Hippocampal formation (tissue), 2 donors: ENCODE measurements at places on chromosomes 6 and 20.

DNA sequence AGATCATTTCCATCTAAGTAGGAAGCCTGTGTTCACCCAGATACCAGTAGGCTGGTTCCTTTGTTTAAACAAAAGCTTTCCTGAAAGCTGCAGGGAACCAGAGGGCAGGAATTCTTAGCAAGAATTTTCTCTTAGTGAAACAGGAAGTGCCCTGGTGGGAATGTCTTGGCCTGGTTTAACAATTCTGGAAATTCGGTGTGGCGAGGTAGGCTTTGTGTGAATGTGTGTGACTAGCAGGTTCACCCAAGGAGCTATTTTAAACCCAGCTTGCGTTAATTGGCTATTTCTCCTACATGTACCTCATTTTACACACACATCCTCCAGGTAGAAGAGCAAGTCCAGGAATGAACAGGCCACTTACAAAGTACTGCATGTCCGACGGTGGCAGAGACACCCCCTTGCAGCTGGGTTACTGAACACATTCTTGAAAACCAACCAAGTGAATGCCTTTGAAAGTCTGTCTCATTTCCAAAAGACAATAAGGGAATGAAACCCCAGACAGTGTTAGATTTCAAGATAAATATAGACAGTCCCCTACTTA, 64.6 kb downstream of the GFOD1 start:
- no peak for DNase-seq

GRCh38 chr6:138229072-138229471, 10.8 kb upstream of the PBOV1 start:
- no peak for DNase-seq

DNA sequence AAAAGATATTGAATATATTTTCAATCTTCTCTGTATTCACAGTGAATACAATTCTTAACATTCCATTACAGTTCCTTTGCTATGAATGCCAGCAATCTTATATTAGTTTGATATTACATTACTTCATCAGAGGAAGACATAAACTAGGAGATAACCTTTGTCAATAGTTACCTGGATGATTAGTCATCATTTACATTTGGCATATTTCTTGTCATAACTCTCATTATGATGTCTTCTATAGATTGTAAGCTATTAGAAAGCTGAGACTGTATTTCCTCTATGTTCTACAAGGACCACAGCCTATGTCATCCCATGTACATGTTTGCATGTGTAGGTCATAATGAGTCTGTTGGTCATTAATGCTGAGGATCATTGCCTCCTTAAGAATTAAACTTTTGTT, 7.8 kb upstream of the PTPRK start:
- DNase-seq = no peak

DNA sequence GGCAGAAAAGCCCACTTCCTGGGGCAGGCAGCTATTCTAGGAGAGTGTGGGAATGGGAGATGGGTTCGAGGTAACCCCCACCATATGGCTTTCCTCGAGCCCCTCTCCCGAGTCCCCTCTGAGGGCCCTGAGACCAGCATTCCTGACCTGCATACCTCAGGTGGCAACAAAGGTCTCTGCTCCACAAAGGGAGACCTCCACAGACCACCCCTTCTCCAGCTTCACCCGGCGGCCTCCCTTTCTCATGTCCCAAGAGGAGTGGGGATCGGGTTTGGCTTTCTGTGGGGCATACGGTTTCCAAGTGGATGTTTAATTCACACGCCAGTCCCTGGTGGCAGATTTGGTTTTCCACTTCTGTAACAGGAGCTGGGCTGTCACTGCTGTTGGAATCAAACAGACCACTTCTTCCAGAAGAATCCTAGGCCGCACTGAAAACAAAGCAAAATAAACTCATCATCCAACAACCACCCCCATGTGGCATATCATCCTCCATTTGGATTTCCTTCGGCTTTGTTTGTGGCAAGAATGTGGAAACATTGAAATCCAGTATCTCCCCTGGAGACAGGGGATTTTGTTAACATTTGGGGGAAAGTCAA, 83.2 kb downstream of the DLL1 start:
- no peak for DNase-seq

DNA sequence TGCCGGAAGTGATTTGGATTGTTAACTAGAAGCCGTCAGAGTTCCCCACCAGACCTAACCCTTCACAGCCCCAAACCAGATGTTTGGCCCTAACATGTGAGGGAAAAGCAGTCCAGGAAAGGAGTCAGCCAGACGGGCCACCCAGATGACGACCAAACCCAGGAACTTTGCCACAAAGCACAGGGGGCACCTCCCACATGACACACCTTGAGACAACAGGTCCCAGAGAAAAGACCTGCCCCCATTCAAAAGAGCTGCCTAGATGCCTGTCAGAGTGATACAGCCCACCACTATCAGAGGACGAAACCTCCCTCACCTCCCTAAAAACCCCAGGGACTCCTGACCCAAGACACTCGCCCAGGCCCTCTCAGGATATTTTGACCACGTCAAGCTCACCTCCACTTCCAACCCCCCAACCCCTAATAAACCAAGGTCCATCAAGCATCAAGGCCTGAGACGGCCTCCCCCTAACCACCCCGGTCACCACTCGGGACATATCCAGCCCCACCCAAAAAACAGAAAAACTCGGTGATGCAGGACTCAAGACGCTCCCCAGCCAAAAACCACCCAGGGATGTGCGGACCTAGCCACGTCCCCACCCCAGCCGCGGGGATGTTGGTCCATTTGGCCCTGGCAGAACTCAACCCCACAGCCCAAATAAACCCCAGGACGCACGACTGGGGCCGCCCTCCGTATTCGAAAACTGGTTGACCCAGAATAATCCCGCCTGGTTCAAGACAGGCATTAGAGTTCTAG, 662 bp downstream of the ZNF343 start:
- DNase-seq = no peak

DNA sequence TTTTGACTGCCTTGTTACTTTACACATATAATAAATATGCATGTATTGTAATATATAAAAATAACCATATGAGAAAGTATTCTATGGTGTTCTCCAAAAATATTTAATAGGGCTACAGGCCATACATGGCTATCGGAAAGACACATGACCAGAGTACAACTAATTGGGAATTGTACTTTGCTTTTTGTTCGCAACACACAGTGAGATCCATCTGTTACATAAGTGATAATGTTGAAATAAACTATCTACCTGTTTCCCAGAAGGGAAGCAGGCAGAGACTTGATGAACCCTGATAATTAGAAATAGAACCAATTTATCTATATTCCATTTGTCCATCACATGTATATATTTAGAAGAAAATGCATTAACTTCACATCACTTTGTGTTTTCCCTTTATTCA, 344.0 kb upstream of the PLCB4 start:
- no peak for DNase-seq

DNA sequence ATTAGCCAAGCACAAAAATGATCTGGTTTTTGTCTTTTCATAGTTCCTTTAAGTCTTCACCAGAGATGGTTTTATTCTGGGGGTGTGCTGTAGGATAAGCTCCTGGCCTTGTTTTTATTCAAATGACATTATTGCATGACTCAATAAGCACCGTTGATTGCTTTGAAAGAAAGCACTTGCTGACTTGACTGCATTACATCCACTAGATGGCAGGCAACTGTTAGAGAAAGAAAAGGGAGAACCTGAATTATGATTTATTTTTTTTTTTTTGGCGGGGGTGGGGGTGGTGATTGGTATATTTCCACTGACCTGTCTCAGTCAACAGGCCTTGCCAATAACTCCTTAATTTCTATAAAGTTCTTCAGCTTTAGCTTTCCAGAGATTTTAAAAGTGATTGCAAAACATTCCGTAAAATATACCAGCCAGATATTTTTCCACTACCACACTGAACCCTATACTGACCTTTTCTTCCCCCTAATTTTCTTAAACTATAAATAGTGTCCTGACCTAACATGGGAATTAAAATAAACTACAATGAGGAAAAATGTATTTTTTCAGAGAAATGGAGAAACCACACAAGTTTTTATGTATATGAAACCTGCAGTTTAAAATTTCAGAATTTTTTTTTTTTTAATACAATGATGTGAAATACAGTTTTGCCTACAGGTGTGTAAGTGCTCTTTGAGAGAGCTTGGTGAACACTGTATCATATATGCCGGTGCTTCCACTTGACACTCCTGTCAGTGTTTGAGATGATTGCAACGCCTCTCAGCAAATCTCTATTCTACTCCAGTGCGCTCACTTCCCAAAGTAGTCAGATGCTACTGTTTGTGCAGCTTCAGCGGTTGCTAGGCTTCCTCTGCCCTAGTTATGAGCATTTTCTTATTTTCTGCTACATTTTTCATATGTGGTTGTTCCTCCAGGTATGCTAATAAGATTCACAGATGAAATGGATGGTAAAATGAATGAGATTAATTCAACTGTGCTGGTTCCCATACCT, 274.3 kb downstream of the CD109 start:
- no peak for DNase-seq

DNA sequence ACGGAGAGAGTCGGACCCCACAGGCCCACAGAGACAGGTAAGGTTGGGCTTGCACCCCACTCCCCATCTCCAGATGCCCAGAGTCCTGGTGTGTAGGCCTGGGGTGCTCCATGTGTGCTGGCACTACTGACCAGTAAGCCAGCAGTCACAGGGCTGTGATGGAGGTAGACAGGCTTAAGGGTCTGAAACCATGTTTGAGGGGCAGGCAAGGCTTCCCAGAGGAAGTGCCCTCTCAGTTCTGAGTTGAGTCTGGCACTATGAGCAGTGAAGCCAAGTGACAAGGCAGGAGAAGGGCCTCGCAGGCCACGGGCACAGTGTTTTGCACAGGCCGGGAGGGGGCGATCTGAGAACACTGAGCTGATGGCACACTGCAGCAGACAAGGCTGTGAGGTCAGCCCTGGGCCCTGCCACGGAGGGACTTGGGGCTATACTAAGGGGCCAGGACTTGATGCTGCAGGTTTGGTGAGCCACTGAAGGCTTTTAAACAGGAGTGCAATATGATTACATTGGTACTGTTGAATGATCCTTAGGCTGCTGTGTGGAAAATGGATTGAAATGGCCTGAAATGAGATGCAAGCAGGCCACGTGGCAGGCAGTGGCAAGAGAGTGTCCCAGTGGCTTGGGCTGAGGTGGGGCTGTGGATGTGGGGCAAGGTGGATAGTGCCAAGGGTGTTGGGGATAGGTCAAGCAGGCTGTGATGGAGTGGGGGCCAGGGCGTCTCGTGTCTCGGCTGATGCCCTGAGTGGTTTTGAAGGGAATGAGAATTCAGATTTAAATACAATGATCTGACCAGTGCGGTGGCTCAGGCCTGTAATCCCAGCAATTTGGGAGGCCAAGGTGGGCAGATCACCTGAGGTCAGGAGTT, 20.3 kb downstream of the TTBK1 start:
- DNase-seq = no peak

GRCh38 chr6:136371959-136372358, 82.3 kb upstream of the BCLAF1 start:
- no peak for DNase-seq

GRCh38 chr6:104381907-104382306, 477.8 kb downstream of the HACE1 start:
- DNase-seq = no peak

DNA sequence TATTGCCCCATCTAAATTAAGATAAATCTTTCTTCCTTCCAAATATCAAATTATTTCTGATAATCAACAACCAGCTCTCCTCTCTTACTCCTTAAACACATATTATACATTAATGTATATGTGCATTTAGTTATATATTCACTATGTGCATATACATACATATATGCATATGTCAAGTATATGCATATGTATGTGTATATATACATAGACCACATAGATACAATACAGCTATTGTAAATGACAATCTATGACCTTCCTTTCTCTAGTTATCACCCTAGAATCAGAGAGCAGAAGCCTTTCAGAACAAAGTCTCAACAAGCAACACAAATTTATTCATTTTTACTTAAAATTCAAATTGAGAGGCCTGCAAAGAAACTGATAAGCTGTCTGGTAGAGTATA, 241.1 kb upstream of the THEMIS start:
- DNase-seq = no peak

DNA sequence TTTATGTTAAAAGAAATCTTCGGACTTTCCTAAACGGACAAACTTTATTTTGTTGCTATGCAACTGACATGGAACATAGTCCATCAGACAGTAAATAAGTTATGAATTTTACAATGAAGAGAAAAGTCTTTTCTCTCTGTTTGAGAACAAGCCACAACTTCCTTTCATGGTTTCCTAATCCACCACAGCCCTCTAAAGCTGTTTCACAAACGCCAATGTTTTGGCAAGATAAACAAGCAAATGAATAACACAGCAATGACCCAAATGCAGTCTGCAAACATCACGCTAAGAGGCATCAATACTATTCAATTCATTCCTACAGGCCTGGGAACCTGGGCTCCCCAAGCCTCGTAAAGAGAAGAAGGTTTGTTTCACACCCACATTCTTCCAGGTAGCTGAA, 60.4 kb downstream of the HAO1 start:
- no peak for DNase-seq

DNA sequence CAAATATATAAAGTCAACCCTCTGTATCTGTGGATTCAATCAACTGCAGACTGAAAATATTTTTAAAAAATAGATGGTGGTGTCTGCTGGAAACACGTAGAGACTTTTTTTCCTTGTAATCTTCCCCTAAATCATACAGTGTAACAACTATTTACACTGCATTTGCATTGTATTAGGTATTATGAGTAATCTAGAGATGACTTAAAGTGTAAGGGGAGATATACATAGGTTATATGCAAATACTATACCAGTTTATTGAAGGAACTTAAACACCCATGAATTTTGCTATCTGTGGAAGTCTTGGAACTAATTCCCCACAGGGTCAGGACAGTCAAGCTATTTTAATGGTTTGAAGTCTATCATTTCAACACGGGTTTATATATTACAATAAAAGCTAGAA, 10.2 kb downstream of the HDAC2 start:
- no peak for DNase-seq

GRCh38 chr6:82348130-82348529, 15.5 kb upstream of the TPBG start:
- no peak for DNase-seq

- DNase-seq = no peak
These were observed 77.2 kb downstream of the TMEM242 start for GRCh38 chr6:157246048-157246630.

GRCh38 chr6:169513478-169514193, 188.2 kb downstream of the WDR27 start:
- DNase-seq = no peak

DNA sequence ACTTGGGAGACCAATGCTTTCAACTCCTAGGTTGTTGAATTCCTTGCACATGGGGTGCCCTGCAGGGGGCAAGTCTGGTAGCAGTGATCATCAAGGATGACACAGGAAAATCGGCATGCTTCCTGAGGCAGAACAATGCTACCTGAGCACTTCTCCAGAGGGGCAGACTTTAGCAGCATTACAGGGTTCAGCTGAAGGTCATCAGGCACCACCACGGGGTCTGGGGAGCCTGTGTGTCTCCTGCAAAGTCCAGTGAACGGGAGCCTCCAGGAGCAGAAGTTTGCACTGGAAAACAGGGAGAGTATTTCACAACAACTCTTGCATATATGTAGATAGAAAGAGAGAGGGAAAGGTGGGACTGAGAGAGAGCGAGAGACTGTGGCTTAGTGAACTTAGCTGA, 10.2 kb downstream of the VSX1 start:
- DNase-seq = no peak
